NCI-H774 (cell line): ENCODE measurements at places on chromosomes 2 and 18.
A peak's percentile ranks its signal among the peaks of the same experiment; 100 is the strongest.

DNA sequence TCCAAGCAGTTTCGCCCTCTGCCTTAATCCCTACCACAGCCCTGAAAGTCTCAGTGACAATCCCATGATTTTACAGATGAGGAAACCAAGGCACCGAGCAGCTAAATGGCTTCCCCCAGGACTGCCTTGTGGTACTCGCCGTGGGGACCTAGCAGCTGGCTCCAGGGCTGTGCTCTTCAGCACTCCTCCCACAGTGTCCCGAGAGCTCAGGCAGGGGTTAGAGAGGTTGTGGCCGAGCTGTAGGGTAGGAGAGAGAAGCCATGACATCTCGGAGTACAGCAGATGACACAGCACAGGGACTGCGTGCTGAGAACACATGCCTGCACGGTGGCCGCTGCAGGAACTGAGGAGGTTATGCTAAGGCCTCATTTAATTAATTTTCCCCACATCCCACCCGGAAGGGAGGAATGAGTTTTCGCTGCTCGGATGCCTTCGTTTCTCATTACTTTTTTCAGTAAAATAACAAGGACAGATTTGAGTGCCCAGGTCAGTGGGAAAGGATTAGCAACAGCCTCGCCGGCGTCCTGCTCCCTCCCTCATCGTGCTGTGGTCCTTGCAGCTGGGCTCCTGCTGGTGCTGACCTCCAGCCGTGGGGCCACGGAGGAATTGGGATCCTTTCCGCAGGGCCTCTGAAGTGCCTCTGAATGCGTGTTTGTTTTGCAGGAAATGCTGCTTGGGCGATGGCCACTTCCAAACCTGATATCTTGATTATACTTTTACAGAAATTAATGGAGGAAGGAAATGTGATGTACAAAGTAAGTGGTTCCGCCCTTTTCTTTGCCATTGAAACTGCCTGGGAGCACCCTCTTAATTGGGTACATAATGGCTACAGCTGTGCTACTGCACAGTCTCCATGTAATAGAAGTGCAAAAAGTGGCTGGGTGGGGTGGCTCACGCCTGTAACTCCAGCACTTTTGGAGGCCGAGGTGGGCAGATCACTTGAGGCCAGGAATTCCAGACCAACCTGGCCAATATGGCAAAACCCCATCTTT lies 61.2 kb downstream of the WDSUB1 start:
- no peak for DNase-seq

- DNase-seq: no peak
These were observed 29.9 kb upstream of the IHH start for GRCh38 chr2:219090436-219091299.

GRCh38 chr18:10840743-10841142 lies 308.6 kb downstream of the PIEZO2 start:
- DNase-seq: no peak

DNA sequence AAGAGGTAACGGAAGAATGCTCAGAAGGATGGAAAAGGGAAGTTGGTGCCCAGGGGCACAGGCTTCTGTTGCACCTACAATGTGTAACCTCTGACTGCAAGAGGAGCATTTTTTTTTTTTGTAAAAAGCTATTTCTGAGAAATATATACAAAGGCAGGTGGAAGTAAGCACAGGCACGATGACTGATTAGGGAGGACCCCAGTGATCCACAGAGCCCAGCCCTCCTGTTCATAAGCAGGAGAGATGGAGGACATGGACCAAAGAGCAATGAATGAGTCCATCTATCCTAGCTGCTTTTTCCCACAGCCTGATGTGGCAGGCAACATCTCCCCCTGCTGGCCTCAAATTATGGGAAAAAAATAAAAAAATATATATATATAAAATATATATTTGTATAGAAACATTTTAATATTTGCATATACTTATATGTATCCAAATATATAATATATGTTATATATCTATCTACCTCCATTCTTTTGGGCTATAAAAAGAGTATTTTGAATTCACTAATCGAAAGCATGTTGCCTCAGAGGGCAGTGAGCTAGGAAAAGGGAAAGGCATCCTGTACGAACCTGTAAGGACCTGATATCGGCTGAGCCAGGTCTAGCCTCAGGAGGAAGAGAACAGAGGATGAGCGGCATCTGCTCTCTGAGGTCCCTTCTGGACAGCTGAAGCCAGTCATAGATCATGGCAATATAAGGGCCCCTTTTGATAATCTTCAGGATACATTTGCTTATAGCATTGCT lies 166.0 kb upstream of the STK17B start:
- DNase-seq: peak; percentile 3

GRCh38 chr18:3457261-3457724 lies 7.3 kb downstream of the TGIF1 start:
- no peak for DNase-seq

- DNase-seq: peak; percentile 1
These were observed 32.8 kb downstream of the KATNAL2 start for GRCh38 chr18:46950064-46950656.

DNA sequence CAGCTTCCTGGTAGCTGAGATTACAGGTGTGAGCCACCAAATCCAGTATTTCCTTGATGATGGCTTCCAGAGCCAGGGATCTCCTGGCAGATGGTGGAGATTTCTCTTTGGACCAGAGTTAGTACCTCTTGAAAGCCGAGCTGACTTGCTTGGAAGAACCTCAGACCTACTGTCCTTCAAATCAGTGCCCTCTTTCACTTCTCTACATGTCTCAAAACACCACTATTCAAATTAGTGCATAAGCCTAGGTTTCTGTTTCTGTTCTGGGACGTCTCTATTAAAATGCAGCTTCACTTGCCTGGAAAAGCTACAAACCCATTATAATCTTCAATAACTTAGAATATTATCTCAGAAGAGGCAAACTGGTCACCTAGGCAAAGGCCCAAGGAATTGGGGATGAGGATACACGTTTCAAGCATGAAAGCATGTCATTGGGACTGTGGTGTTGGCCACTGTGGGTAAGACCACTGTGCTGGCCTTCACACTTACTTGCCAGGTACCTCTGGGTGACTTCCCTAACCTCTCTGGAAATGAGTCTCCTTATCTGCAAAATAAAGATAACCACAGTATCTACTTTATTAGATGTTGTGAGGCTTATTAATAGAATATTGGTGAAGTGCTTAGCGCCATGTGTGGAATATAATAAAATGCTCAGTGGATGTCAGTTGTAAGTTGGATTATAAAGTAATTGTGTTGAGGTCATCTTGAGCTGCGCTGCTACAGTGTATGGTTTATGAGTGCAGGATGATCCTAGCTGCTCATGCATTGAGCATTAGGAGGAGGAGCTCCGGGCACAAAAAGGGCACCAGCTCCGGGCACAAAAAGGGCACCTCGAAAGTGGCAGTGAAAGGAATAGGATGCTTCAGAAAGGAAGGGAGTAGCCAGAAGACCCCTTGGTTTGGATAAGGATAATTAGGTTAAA lies 84.5 kb downstream of the DOCK10 start:
- DNase-seq: no peak

DNA sequence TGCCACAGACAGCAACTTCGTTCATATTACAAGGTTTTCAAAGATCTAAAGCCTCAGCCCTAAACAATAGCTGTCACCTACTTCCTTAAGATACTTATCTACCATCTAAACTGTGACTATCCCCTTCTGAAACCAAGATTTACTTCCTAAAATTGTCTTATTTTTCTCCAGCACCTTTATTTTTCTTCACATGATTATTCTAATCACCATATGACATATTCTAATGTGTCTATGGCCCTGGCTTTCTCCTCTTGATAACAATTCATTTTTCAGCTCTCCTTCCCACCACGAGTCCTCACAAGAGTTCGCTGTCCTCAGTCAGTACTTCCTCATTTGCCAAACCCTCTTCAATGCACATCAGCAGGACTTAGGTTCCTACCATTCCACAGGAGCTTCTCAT lies 53.9 kb downstream of the RTTN start:
- DNase-seq: no peak

DNA sequence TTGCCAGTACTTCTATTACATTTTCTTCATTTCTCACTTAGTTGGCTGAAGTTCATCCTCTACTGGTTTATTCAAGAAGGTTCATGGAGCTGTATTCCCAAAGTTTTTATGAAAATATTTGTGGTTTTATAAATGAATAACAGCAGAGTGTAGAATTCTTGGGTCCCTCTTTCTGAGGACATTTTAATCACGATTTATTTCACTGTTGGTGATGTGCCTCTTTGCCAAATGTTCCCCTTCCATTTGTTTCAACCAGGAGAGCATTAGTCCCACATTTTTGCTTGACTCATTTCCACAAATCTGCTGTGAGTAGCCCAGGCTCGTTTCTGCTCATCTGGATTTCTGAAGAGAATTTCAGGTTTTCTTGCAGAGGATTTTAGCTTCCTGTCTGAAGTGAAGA lies 20.8 kb downstream of the COPS7B start:
- no peak for DNase-seq
